ENCODE measurements at places on chromosomes 12 and 14.

GRCh38 chr12:105470601-105471000 lies 140.1 kb downstream of the C12orf75 start:
- DNase-seq: no peak

DNA sequence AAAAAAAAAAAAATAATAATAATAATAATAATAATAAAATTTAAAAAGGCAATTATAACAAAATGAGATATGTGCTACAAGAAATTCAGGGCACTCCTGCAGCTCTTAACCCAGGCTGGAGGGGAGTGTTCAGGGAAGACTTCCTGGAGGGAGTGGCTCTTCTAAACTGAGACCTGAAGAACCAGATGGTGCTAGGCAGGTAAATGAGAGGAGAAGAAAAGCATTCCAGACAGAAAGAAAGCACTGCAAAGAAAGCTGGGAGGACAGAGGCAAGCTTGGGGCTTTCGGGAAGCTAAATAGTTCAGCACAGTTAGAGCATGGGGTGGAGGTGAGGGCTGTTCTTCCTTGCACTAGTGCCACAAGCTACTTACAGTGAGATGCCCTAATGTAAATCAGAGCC lies 9.9 kb upstream of the SRSF9 start:
- no peak for DNase-seq

DNA sequence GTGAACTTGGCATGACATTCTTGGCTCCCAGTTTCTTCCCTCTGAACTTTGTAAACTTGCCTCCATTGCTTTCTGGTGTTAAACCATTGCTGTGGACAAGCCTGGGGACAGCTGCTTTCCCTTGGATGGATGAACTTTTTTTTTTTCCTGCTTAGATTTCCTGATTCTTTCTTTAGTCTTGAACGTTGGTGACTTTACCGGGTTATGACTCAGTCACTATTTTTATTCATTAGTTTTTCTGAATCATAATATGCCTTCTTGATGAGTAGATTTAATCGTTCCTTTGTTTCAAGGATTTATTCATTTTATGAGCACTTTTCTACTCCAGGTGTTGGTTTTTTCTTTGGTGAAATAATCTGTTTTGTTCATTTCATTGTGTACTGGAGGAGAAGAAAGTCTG lies 155.0 kb upstream of the RTL1 start:
- DNase-seq: no peak

- no peak for DNase-seq
Measured at GRCh38 chr14:96745500-96746051, 51.6 kb upstream of the VRK1 start.

GRCh38 chr12:101552277-101552676 lies 42.5 kb upstream of the MYBPC1 start:
- DNase-seq: no peak

- no peak for DNase-seq
Measured at GRCh38 chr14:104536942-104537612, 42.5 kb upstream of the C14orf180 start.

DNA sequence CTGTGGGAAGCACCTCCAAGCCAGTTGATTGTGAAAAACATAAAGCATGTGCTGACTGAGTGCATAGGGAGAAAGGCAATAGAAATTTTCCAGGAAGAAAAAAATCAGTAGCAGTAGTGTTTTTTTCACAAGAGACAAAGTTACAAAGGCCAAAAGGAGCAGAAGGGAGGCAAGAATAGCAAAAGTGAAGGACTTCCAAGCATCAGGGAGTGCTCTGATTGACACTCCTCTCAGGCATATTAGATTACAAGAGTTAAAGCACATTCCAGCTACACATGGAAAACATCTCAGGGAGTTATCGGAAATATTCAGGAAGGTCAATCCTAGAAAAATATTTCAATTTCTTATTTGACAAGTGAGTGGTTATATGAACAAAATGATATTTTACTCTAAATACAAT lies 508.0 kb downstream of the MDGA2 start:
- DNase-seq: no peak

GRCh38 chr14:31541702-31542101 lies 19.5 kb upstream of the NUBPL start:
- DNase-seq: no peak

GRCh38 chr12:820336-820735 lies 68.0 kb downstream of the WNK1 start:
- no peak for DNase-seq

DNA sequence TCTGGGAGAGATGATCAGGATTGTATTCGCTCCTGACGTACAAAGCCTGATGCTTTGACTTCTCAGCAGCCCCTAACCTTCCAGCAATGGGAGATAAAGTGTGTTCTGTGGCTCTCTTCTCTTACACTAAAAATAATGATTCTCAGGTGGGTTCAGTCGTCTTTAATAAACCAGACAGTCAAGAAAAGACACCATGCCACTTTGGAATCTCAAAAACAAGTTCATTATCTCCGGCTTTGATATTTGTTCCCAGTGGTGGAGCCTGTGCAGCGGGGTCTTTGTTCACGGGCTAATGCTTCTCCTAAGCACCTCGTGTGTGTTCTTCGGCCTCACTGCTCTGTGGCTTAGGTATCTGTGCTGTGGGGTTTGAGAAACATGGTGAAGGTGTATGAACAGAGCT lies 1.6 kb downstream of the ACVR1B start:
- DNase-seq: no peak

GRCh38 chr12:31323391-31324115 lies 2.4 kb downstream of the SINHCAF start:
- no peak for DNase-seq

DNA sequence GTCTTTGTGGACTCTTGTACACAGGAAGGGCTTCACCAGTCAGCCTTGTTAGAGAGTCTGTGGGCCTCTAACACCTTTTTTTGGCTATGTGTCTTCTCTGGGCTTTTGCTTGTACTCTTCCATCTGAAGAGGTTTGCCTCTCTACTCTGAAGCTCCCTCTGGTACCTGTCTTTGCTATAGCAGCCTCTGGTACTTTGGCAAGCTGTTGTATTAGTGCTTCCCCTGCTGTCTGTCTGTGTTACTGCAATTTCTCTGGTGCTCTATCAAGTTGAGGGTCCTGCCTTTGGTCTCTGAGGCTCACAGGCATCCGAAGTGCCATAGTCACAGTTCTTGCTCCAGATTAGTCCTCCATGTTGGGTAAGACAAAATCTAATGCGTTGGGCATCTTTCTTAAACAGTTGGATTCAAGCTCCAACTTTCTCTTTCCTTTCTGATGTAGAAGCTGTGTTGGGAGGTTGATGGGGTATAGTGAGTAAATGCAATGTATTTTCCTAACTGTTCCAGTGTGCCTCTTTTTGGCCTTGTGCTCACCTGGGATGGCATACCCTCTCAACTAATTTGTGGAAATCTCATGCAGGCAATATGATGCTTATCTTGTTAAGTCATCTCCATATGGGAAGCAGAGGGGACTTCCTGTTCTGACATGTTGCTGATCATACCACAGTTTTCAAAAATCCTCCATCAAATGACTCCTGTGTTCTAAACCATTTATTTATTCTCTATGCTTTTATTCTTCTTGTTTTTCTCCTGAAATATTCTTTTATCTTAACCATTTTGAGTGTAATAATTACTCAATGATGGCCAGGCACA lies 88.8 kb downstream of the ATF7IP start:
- DNase-seq: peak; percentile 28

DNA sequence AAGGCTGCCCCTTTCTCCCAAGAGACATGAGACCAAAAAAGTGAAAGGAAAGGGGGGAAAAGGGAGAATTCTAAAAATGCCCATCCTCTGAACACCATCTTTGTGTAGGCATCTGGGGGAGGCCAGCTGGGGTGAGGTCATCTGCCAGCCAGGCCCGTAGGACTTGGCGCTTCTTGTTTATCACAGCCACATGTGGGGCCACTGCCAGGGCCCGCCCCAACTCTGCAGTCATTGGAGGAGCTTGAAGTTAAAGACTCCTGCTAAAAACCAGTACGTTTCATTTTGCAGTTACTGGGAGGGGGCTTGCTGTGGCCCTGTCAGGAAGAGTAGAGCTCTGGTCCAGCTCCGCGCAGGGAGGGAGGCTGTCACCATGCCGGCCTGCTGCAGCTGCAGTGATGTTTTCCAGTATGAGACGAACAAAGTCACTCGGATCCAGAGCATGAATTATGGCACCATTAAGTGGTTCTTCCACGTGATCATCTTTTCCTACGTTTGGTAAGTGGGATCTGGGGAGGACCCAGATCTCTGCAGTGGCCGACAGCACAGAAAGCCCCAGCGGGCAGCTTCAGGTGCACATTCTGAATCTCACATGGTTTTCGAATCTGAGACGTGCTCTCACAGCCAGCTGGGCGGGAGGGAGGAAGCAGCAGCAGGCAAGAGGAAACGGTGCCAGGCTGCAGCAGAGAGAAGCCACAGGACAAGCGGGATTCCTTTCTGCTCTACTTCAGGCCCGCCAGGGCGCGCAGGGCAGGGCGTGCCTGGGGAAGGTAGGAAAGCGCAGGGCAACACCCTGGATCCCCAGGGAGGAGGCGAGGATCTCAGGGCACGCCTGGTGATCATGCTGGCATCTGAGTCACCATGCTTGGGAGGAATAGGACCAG lies at the start of gene P2RX7:
Gene P2RX7, plus strand, starts transcription at position 276 of the 881 bp plus-strand sequence. Its CDS starts 95 bp downstream, at position 371.
- DNase-seq: peak; percentile 22

GRCh38 chr14:75323571-75323970 lies 44.9 kb downstream of the FOS start:
- DNase-seq: no peak

- DNase-seq: no peak
Measured at GRCh38 chr14:61877035-61877390, 114.8 kb downstream of the SNAPC1 start.

DNA sequence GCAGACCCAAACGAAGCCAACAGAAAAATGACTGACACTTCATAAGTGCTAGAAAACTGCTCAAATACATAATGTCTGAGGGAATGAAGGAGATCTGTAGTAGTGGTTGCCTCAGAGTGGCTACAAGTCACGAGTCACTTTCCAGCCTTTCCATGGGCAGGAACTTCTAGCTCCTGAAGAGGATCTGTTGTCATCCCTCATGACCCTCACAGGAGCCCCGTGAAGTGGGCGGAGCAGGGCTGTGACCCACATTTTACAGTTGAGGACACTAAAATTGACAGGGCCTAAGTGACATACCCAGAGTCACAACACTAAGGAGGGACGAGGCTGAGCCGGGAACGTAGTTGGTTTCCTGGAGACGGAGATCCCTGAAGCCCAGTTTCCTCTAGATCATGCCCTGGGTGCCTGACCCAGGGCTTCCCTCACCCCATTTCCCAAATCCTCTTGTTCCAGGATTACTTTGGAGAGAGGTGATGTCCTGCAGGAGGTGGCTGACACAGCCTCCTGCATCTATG lies 45.8 kb upstream of the P2RX7 start:
- no peak for DNase-seq

- no peak for DNase-seq
Measured at GRCh38 chr12:121770388-121770787, 23.1 kb downstream of the RHOF start.

DNA sequence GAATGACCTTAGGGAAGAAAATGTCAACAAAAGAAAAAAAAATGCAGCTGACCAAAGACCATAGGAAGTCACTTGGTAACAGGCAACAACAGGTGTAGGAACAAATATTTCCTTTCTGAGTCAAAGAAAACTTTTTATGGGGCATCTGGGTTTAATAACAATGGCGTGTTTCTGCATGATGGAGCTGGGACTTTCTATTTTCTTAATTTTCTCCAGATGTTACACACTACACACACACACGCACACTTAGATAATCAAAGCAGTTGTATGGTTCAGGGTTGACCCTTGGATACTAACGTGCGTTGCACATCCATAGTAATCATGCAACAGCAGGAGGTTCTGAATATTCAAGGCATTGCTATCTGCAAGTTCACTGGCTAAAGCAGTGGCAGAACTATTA lies 47.9 kb upstream of the NTF3 start:
- DNase-seq: no peak

- no peak for DNase-seq
Measured at GRCh38 chr14:101878822-101879528, 85.4 kb upstream of the DYNC1H1 start.

All from activated T-helper 2 cell treated with anti-CD3 and anti-CD28 coated beads, Interferon-gamma antibody, Interleukin-2, Interleukin-4, amounts not matched to agents 10 μg/mL and 5 μg/mL and 100 μg/mL, durations not matched to agents 14 hours and 24 hours and 36 hours (primary cell).